ENCODE measurements at places on chromosomes 5 and 9.
A peak's percentile ranks its signal among the peaks of the same experiment; 100 is the strongest.

DNA sequence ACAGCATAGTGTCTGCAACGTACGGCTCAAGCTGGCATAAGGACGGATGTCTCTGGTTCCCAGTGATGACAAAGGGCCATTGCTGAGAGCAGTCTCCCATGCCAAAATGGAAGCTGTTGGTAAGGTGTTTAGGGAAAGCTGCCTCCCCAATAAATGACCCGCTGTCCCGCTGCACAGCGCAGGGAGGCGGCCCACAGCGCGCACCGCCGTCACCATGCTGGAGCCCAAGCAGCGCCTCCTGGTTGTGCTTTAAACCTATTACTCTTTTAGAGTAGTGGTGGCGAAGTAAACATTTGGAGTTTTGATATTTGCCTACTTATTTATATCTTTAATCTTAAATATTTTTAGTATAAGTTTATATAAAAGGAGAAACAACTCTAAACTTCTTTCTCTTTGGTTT lies 70.4 kb upstream of the C5orf63 start:
- no peak for DNase-seq

DNA sequence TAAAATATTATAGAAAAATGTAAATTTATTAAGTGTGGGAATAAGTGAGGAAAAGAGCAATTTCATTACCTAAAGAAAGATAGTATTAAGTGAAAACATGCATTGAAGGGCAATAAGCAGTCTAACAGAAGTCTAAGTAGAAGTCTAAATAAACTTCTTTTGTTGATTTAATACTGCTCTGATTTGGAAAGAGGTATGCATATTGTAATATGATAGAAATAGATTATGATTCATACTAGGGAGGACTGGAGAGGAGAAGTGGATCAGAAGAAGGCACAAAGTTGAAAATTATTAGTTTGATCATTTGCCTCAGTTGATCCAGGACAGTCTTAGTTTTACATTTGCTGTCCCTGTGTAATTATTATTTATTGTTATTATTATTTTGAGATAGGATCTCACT lies 6.6 kb upstream of the ERBIN start:
- DNase-seq: no peak

DNA sequence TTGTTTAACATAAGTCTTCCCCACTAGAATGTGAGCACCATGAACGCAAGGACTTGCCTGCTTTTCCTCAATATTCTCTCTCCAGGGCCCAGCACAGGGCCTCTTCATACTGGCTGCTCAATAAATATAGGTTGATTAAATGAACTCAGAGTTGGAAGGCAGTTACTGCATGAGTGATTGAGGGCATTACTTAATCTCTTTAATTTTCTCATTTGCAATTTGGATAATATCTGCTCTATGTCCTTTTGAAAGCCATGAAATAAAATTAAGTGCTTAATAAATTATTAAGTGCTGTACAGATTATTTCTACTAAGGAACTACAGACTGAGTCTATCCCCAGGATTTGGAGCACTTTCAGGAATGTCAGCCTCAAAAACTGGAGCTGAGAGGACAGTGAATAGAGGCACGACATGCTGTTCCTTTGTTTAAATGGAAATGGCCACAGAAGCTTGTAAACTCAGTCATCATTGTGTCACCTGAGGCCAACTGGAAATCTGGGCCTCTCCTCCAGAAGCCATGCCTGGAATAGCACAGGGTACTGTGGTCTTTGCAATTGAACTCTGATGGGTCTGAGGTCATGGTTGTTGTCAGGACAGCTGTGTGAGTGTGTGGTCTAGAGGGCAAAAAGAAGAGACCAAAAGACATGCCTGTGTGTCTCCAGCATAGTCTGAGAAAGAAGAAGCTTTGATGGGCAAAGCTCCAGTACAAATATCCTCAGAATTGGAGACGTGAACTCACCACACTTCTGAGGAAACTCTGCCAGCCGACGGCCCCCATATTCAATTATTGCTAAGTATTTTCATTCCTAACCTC lies 86.1 kb downstream of the SH3TC2 start:
- no peak for DNase-seq

DNA sequence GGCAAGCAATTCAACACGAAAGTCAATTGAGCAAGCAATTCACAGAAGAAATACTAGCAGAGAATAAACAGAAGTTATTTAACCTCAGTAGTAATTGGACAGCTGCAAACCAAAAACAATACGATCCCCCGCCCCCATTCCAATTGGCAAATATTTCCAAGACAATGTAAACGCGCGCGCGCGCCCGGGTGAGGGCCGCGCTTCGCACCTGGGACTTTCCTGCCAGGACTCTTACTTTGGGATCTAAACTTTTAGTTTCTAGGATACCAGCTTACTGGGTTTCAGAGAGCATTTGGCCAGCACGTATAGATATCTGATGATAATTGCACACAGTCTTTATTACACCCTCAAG lies 8.6 kb downstream of the RUFY1 start:
- no peak for DNase-seq

- no peak for DNase-seq
Observed at GRCh38 chr5:963310-963672, 45.3 kb upstream of the NKD2 start.

- no peak for DNase-seq
Observed at GRCh38 chr9:99405359-99405758, 183.3 kb downstream of the SEC61B start.

- no peak for DNase-seq
Observed at GRCh38 chr9:129669141-129669718, 3.8 kb downstream of the PRRX2 start.

DNA sequence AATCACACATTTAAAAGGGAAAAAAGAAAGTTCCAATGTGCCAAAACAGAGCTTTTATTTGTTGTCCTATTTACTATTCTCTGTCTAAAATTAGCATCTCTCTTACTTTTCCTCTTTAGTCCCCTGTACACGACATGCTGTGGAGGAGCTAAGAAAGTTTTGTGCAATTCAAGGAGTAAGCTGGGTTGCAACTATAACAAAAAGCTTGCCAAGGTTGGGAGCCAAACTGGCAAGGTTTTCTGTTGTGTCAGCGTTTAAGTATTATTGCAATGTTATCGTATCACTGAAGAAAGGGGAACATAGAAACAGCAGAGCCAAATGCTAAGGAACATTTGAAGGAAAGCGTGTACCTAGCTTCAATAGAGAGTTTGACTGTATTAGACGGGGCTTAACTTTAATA lies 680.8 kb downstream of the CETN3 start:
- DNase-seq: no peak

GRCh38 chr5:43044181-43044914 lies 4.2 kb upstream of the ANXA2R start:
- DNase-seq: no peak

- DNase-seq: no peak
Observed at GRCh38 chr9:137969685-137970084, 92.1 kb downstream of the CACNA1B start.

DNA sequence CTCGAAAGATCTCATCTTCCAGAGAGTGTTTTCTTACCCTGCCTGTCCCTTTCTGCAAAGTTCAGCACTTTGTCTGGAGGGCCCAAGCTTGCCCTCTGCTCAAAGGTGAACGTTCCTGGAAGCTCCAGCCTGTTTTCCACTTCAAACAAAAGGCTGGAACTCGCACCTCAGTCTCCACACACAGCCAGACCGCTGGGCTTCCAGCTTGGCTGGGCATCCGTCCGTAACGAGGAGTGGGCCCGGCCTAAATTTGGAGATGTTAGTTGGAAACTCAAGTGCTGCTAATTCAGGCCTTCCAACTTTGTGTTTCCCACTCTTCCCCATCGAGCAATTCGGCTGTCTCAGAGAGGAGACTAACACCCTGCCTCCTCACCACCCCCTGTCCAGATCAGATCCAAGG lies 35.1 kb downstream of the FGF18 start:
- DNase-seq: no peak

GRCh38 chr5:10701567-10702039 lies 59.4 kb downstream of the DAP start:
- DNase-seq: peak; percentile 39

DNA sequence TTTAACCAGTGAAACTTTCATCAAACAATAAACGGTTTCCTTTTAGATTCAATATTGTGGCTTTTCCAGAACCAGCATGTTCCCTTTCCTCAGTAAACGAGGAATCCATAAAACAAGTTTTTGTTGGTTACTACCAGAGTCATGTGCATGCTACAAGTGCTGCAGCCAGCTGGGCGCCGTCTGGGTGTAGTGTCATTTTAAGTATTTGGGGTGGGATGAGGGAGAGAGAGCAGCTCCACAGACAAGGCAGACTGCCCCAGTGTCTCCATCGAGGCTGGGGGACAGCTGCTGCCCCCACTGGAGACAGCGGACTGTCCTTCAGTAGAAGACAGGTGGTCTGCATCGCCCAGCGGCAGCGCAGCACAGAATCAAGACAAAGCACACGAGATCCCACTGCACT lies 17.3 kb downstream of the ARPC5L start:
- no peak for DNase-seq

DNA sequence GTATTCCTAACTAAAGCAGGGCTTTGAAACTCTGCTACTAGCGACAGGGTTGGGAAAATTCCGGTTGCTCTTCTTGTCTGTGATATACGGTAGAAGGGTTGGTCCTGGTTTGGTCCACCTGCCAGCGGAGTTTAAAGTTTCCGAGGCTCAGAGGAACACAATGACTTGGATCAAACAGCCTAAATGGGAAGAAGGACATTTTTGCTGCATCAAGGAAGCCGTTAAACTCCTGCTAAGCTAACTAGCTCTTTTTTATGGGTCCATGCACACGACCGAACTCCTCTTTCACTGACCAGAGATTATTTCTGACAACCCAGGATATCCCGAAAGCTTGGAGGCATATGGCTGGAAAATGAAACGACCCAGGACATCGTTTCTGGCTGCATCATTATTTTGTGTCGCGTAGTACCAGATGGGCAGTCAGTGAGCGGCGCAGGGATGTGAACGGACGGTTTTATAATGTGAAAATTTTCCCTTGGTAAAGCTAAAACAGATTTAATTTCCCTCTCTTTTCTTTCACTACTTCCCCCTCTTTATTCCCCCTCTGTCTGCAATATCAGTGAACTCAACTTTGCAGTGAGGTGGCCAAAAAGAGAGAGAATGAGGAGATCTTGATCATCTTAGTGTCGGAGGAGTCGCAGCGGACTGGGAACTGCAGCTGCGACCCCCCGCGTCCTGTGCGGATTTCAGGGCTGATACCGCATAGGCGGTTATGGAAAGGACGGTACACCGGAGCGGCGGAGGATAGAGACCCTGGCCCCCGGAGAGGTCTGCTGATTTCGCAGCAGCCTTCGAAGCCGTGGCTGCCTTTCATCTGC lies at the start of gene LURAP1L:
LURAP1L (plus strand) TSS at position 160 of the 818 bp plus-strand sequence. CDS start 696 bp downstream, outside the sequence.
- peak; percentile 69 for DNase-seq

GRCh38 chr5:53643445-53643844 lies 83.0 kb downstream of the NDUFS4 start:
- no peak for DNase-seq

- no peak for DNase-seq
Observed at GRCh38 chr5:123783421-123783820, 271.4 kb downstream of the CSNK1G3 start.

DNA sequence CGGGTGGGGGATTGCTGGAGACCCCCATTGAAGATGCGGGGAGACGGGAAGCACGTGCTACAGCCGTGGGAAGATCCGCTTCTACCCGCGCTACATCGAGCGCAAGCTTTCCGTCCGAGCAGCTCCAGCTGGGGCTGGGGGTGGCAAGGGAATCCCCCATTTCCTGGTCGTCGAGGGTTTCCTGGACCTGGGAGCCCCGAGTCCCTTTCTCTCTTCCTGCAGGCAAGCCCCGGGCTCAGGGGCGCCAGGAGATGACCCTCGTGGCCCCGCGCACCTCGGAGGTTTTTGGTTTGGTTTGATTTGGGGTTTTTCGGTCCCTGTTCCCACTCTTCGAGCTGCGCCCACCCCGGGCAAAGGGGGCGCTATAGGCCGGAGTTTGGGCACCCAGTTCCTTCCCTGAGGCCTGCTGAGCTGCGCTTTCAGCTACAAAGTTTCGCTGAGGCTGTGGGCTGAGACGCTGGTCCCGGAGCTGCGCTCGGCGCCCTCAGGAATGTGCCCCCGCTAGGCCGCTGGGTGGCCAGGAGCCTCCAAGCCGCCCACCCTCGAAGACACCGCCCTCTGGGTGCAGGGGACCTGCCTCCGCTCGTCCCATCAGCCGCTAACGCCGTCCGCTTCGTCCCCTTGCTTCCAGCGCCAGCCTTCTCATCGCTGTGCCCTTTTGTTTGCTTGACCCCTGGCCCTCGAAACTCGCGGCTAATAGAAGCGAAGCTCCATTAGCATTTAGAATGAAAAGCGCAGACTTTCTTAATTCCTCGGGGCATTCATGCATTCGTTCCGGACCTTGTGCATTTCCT lies 2.9 kb downstream of the NR4A3 start:
- no peak for DNase-seq

DNA sequence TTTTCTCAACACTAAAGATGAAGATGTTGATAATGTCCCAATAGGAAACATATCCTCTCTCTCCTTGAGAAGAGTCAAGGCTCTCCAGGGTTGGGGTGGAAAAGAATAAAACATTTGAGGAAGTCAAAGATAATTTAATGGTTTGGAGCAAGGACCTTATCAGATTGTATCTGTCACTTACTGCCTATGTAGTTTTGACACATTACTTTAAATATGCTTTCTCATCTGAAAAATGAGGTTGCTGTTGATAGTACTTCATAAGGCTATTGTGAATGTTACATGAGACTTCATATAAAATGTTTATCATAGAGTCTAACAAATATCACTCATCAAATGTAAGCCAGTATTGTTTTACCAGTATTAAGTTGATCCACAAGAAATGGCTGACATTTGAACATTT lies 48.7 kb downstream of the BAAT start:
- no peak for DNase-seq

- no peak for DNase-seq
Observed at GRCh38 chr9:607417-607816, 234.1 kb upstream of the DMRT1 start.

GRCh38 chr5:16866795-16867576 lies 69.1 kb downstream of the MYO10 start:
- DNase-seq: no peak

GRCh38 chr5:62608529-62609511 lies 30.2 kb downstream of the LRRC70 start:
- peak; percentile 26 for DNase-seq

Measured in NCI-H446 (cell line).